Activated CD4-positive, alpha-beta T cell treated with anti-CD3 and anti-CD28 coated beads, Interleukin-2, amount 50 U/mL, for 4 hours (primary cell): ENCODE measurements at places on chromosomes 1 and 21.

DNA sequence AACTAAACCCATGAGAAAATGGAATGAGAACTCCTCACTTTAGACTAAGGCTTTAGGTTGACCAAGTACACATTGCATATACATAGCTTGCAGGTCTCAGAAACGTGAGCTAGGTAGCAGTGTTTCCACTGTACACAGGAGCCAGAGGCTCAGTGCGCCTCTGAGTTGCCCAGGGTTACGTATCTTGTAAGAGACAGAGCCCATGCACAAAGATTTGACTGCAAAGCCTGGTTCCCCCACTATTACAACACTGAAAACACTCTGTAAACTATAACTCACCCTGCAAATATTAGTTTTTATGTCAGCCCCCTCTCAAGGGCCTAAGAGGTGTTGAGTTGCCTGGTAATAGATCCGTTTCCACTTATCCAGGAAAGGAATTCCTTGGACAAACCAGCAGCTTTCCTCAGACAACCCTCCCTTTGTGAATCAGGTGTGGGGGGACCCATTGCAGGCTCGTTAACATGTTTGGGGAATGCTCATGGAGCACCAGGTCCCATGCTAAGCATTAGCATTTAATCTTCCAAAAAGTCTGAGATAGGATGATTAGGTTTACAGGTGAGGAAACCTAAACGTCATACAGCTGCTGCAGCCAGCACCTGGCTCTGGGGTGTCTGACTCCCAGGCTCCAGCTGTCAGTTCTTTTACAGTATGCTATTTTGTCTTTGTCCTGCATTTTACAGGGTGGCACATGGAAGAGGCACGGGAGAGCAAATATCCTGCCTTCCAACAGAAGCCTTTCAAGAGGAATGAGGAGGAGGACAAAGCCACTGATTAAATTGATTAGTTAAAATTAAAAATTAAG is 25.7 kb downstream of the TENT5C start:
- no peak for DNase-seq

- no peak for DNase-seq
Observed at GRCh38 chr1:185862235-185862634, 128.0 kb downstream of the HMCN1 start.

- DNase-seq, result no peak
Observed at GRCh38 chr1:43152866-43153265, 19.2 kb downstream of the EBNA1BP2 start.

DNA sequence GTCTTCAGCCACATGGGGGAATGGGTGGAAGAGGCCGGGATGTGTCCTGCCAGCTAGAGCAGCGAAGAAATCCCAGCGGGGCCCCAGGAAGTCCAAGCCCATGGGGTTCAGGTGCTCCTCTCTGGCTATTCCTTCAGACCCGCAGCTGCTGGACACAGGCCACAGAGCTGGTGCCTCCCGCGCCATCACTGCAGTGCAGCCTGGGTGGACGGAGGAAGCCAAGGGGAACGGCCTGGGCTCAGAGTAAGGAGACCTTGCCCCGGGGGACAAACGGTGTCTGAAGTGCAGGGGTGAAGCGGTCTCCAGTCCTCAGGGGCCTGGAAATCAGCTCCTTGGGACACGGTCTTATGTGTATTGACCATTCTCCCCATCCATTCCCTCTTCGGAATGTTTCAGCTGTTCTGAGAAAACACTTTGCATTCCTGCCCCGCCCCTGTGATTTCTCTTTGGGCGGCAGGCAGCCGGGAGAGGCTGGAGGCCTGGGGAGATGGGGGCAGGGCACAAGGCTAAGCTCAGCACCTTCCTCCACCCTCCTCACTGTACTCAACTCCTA is 18.4 kb downstream of the MTHFR start:
- no peak for DNase-seq

DNA sequence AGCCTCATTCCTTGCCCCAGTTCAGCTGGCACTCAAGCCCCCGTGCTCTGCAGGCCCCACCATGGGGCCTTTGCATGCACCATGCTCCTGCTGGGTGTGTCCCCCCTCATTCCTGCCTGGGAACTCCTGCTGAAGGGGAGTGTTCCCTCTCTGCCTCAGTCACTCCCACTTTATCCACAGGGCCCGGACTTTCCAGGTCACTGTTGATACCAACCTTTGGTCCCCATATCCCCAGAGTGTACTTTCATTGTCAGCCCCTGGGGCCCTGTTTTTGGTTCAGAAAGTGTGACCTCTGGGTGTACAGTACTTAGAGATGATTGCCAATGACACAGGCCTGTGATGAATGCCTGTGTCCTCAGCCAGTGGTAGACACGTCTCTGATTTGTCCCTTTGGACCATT is 2.9 kb downstream of the TTC22 start:
- DNase-seq, result no peak

- no peak for DNase-seq
Observed at GRCh38 chr1:163770265-163770664, 448.5 kb downstream of the NUF2 start.

GRCh38 chr1:180521474-180522212 is 19.3 kb upstream of the ACBD6 start:
- DNase-seq, result no peak

- no peak for DNase-seq
Observed at GRCh38 chr21:15775981-15776380, 46.2 kb downstream of the USP25 start.

- no peak for DNase-seq
Observed at GRCh38 chr1:239647964-239648632, 261.7 kb downstream of the CHRM3 start.

GRCh38 chr1:99660496-99660895 is 14.6 kb downstream of the PALMD start:
- DNase-seq, result no peak

- no peak for DNase-seq
Observed at GRCh38 chr1:97849345-97850340, 71.2 kb downstream of the DPYD start.

GRCh38 chr1:27883536-27883935 is 11.2 kb downstream of the THEMIS2 start:
- no peak for DNase-seq
